ENCODE measurements at places on chromosomes 6 and 20.

- no peak for DNase-seq
These were observed 1.3 kb upstream of the FOXC1 start for GRCh38 chr6:1608222-1609040.

DNA sequence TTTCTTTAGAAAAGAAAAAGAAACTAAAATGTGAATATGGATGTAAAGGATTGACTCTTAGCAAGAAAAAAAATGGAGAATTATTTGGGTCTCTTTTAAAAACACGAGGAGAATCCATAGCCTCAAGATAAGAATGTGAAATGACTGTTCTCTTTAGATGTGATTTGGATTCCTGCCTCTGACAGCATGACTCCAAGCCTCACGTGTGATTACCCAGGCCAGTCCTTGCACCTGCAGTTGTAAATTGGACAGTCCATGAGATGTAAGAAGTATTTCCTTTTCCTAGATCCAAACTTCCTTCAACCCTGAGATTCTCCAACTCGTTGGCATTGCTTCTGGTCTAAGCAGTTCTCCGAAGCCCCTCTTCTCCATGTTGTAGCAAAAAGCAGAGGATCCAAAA lies 31.9 kb downstream of the SLC2A12 start:
- DNase-seq = no peak

- DNase-seq = peak; percentile 16
These were observed 2.8 kb upstream of the DIDO1 start for GRCh38 chr20:62929051-62929538.

GRCh38 chr6:17705428-17705777 lies 1.3 kb downstream of the NUP153 start:
- no peak for DNase-seq

GRCh38 chr6:157128235-157128775 lies 195.0 kb downstream of the TMEM242 start:
- no peak for DNase-seq

DNA sequence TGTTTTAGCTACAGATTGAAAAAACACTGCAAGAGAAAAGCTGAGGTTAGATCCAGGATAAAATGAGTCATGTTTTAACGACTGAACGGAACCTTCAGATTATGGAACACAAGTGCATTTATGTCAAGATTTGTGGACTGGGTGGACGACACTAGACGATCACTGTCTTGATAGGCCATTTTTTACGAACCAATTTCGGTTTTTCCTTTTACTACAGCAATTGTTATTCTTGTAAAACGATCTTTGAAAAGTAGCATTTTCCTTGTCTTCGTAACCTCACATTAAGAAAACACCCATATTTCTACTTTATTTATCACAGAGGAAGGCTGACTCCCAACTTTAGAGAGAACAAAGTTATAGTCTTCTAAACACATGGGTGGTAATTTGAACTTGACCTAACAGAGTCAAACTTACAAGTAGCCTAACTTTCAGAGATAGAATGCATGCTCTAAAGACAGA lies 294.2 kb upstream of the TCF21 start:
- no peak for DNase-seq

- no peak for DNase-seq
These were observed 19.1 kb upstream of the TSHZ2 start for GRCh38 chr20:52953020-52953419.

DNA sequence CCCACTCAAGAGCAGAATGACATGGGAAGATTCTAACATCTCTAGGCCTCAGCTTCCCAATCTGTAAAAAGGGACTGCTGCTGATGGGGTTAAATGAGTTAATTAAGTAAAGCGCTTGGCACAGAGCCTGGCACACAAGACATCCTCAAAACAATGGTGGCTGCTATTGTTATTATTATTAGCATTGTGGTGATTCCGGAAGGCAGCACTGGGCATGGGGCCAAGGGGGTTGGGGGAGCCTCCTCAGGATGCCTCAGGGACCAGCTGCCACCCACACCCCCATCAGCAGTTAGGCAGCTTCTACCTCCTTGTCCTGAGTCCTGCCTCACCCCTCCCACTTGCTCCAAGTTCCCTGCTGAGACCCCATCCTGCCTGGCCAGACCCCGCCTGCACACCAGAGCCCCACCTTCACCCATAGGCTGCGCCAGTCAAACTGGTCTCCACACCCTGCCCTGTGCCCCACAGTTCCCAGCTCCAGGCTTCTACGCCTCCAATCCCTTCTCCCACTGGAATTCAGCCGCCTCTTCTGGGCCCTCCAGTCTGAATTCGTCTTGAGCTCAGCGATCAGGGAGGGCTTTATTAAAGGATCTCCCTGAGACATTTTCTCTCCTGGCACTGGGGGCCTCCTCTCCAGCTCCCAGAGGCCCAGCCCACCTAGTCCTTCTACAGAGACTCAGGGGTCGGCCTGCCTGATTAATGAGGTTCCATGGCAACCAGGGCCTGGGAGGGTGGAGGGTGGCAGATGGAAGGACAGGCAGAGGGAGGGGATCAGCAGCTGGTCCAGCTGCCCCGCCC lies 1.5 kb downstream of the E2F1 start:
- no peak for DNase-seq

GRCh38 chr6:145626857-145627256 lies 108.5 kb downstream of the EPM2A start:
- DNase-seq = no peak

GRCh38 chr6:156273065-156273711 lies 504.0 kb upstream of the ARID1B start:
- DNase-seq = no peak

- peak; percentile 51 for DNase-seq
These were observed 128.9 kb upstream of the SHLD1 start for GRCh38 chr20:5621305-5621704.

GRCh38 chr6:11121851-11122250 lies 10.3 kb upstream of the ERVFRD-1 start:
- DNase-seq = no peak

DNA sequence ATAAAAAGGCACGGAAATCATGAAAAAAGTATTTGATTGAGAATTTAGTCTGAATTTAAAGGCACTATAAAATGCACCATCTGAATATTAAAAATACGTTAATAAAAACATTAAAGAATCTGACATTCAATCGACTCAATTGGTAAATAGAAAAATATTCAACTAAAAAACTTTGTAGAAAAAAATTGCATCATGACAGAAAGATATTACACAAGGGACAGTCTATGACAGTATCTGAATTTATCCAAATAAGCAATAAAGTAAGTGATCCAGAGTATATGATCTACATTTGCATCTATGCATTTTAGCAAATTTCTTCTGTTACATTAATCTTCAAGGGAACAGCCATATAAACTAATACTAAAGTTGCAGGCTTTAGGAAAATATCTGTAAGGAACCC lies 9.4 kb downstream of the FRK start:
- DNase-seq = no peak

DNA sequence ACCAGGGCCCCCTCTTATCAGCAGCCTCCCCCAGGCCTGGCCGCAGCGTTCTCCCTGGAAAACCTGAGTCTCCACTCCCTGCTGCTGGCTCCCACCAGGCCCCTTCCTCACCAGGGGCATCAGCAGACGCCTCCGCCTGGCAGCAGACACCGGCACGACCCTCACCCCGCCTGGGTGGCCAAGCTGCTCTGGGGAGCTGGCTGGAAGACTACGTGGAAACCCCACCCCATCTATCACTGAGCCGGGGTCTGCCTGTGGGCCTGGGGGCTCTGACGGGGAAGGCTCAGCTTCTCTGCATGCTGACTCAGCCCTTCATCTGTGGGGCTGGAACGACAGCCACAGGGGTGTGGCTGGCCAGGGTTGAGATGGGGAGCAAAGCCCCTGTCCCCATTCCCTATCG lies 19.1 kb upstream of the RBBP8NL start:
- no peak for DNase-seq

- no peak for DNase-seq
These were observed 28.3 kb downstream of the EIF2S2 start for GRCh38 chr20:34083781-34084180.

DNA sequence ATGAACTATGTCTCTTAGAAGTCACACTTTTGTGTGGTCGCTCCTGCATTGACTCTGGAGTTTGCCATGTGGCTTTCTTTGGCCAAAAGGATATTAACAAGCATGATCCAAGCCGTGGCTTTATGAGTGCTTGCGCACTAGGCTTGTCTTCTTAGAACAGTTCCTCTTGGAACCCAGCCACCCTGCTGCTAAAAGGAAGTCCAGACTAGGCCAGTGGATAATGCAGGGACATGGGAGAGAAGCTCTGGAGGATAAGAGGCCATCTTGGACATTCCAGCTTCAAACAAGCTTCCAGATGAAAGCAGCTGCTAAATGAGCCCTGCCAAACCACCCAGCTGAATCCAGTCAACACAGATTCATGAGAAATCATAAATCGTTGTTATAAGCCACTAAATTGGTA lies 346.4 kb downstream of the CDC5L start:
- no peak for DNase-seq

DNA sequence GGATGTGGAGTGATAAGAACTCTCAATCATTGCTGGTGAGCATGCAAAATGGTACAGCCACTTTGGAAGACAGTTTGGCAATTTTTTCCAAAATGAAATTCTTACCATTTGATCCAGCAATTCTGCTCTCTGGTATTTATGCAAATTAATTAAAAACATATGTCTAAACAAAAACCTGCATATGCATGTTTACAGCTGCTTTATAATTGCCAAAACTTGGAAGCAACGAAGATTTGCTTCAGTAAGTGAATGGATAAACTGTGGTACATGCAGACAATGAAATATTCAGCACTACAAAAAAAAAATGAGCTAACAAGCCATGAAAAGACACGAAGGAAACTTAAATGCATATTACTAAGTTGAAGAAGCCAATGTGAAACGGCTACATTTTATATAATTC lies 55.5 kb upstream of the SMLR1 start:
- no peak for DNase-seq

DNA sequence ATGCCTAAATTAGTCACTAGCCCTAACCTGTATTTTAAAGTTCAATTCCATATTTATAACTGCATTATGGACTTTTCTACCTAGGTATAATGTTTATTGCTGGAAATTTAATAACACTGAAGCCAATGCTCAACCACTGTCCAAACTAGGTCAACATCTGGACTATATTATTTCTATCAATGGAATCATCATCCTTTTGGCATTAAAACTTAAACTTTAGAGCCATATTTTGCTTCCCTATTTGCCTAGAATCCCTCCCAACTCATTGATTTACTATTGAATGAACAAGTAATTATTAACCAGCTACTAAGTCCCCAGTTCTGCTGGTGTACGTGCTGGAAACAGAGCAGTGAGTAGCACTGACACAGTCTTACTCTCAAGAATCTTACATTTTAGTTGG lies 291.7 kb upstream of the SPTLC3 start:
- DNase-seq = no peak

DNA sequence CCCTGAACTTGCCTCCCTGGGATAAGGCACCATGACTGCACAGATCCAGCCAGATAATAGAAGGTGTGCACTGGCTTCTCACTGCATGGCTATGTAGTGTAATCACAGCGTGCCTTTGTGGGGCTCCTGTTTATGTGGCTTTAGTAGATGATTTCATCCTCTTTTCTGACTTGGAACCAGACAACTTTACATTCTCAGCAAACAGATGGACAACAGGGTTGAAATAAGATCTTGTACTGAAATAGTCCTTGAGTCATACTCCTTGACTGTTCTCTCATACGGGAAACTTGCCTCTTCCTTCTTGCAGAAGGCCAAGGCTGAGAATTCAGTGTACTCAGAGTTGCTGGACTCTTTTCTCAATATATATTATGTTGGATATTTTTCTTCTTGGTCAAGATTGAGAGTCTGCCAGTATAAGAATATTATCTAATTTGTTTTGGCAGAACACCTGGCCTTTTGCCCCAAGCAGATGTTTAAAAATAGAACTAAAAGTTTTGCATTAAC lies 25.0 kb upstream of the RNF144B start:
- DNase-seq = peak; percentile 38

DNA sequence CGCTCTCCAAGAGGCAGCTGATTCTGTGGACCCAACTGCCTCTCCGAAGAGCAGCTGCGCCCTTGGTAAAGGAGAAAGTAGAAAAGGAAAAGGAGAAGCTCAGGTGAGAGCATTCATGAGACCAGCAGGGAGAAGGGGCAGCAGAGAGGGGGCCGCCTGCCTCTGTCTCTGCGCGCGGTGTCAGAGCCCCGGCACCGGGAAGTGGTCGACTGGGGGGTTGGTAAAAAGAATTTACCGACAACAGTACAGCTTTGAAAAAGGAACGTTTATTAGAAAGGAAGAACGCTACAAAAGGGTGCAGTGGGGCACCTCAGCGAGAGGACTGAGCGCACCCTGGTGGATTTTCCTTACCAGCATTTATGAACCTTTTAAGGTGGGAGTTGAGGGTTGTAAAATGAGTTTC lies 61.9 kb downstream of the GPR6 start:
- no peak for DNase-seq

DNA sequence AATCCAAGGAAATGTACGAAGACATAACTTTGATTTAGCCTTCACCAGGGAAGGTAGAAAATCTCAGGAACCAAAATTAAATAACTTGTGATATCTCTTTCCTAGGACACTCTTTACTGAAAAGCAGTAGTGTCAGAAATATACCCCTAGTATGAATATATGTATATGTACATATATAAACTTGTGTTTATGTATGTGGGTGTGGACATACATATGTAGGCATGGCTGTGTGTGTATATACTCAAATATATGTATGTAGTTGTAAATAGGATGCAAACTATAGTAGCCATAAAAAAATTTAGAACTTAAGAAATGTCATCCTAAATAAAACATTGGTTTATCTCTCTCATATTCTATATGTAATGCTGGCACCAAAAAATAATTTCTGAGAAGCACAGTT lies 500.8 kb downstream of the ADGRB3 start:
- DNase-seq = no peak

- DNase-seq = no peak
These were observed 168.5 kb upstream of the ATXN1 start for GRCh38 chr6:16929809-16930208.

DNA sequence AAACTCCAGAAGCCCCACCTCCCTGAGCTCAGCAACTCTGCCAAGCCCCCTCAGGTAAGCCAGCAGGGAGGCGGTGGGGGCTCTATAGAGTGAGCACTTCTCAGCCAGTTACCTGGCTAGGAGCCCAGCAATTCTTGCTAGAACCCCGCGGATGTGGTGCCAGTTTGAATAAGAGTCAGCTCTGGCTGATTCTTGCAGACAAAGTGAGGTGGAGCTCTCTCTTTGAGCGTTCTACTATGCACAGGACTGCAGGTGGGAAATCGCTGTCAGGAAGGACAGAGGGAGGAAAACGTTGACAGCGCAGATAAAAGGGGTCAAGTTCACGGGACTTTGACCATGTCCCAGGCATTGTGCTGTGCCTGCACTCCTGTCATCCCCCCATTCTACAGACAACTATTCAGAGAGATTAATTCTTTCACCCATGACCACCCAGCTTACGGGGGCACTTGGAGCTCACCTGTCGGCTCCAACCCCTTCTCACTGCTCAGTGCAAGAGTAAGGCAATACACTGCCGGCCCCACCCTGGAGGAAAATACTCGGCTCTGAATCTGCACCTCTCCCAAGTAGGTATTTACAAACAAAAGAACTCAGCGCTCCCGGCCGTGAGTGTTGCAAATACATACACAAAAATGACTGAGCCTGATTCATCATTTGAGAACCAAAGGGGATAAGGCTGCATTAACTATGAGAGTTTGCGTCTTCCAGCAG lies 92.9 kb downstream of the ANKRD60 start:
- no peak for DNase-seq
